ENCODE measurements at places on chromosomes 2 and 18. TPM values are rescaled to one million over a fixed set of nuclear protein-coding genes. Genes with fewer than 3 reads are reported as not detected.
A peak's percentile ranks its signal among the peaks of the same experiment; 100 is the strongest.

Gene PRSS56
- not detected for total RNA-seq

GRCh38 chr2:73984922-73985307, 205 bp downstream of the TET3 start:
- DNase-seq = no peak

DNA sequence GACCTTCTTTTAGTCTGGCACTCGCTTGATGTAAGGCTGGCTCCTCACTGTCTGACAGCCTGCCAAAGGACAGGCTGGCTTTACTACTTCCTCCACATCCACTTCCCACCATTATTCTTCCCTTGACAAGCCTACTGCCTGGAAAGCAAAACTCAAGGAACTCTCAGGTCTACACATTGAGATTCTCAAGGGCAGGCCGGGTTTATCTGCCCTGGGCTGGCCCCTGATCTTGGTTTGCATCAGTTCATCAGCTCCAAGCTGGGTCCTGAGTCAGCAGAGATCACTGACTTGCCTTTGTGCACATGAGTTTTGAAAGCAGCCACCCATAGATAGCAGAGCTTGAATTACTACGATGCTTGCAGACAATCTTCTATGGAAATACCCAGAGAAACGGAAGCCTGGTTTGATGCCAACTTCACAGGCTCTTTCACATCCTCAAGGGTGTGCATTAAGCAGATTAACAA, 53.9 kb downstream of the KCTD18 start:
- DNase-seq = peak; percentile 45

DNA sequence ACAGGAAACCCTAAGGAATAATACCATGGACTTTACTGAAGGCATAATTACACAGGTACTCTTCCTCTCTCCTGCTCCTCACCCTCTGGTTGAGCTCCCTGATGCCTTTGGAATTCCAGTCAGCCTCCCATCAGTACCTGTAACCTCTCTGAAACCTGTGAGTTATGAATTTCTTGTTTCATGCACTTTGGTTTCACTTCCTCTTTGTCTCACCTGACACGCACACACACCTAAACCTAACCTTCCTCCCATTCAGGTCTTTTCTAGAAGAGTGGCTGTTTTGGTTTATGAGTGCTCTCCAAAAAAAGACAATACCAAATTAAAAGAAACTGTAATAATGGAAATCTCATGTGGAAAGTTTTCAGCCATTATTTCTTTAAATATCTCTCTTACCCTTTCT, 451.3 kb upstream of the VWC2L start:
- no peak for DNase-seq

DNA sequence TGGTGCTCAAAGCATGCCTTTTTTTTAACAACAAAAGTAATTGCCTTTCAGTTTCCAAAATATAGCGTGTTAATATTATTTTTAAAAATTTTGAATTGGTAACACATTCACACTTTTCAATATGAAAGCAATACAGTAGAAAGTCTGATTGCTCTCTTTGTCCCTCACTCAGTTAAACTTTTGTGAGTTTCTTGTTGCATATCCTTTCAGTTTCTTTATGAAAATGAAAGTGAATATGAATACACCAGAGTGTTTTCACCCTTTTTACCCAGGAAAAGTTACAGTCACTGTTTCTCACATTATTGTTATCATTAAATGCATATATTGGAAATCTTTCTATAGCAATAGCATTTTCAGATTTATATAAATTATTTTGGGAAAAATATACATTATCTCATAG, 377.4 kb upstream of the CRIM1 start:
- no peak for DNase-seq

GRCh38 chr18:55113800-55114199, 154.5 kb upstream of the CCDC68 start:
- DNase-seq = no peak

GRCh38 chr2:61177727-61178549, 15.9 kb downstream of the C2orf74 start:
- peak; percentile 58 for DNase-seq

- DNase-seq = no peak
Observed at GRCh38 chr2:182220335-182220734, 206.5 kb downstream of the PDE1A start.

Measured in GM23248 (cell line).